ENCODE measurements at places on chromosomes 2 and 18.

GRCh38 chr2:229945975-229946374 is 23.7 kb downstream of the FBXO36 start:
- no peak for DNase-seq

DNA sequence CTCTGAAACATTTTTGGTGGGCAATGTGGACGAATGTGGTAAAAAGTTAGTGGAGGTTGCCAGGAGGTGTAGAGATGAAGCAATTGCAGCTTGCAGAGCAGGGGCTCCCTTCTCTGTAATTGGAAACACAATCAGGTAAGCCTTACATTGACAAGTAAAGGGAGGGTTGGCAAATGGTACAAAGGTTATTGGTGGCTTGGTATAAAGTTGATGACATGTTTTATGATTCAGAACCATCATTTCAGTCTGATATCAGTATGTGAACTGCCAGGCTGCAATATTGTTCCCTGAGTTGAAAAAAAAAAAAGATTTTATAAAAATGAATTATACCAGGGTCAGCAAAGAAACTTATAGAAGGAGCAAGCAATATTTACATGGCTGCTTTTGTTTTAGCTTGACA is 14.4 kb upstream of the DLX1 start:
- no peak for DNase-seq

DNA sequence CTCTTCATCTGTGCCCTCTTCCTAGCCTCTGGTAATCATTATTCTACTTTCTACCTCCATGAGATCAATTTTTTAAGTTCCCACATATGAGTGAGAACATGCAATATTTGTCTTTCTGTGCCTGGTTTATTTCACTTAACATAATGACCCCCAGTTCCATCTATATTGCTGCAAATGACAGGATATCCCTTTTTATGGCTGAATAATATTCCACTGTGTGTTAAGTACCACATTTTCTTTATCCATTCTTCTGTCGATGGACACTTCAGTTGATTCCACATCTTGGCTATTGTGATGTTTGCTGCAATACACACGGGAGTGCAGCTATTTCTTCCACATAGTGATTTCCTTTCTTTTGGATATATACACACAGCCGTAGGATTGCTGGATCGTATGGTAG is 43.9 kb upstream of the CNOT11 start:
- no peak for DNase-seq

DNA sequence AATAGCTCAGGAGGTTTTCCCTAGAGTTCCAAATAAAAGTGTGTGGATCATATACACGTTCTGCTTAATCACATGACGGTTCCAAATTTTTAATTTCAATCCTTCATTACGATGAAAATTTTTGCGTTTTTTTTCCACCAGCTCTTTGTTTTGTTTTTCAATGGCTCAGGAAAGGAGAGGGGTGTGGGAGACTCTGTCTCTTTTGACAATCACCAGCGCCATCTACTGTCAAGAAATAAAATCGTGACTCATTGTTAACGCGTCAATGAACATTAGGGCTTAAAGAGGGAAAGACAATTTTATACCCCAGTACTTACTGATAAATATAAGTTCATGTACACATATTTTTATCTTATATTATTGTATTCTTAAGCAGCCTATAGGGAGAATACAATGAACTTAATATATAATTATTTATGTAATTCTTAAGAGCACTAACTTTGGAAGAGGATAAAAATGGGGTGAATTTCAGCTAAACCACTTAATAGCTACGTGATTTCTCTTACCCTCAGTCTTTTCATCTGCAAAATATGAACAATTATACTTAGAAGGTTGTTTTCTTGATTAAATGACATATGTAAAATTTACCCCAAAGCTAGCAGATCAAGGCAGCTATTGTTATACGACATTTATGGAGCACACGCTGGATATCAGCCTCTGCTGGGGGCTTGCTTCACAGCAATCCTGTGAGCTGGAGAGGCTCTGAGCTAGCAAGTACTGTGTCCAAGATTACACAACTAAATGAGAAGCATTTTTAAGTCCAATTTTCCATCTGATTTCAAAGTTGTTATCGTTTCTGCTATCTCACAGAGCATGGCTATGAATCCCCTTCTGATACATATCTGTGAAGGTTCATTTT is 47.4 kb upstream of the RMDN2 start:
- DNase-seq: no peak

- DNase-seq: no peak
Measured at GRCh38 chr2:9178110-9178903, 28.3 kb upstream of the ASAP2 start.
